ENCODE measurements at places on chromosomes 7 and 10. TPM values are rescaled to one million over a fixed set of nuclear protein-coding genes. Genes with fewer than 3 reads are reported as not detected.

The C10orf105 gene
- 0.31 TPM for total RNA-seq

The PIP gene
- total RNA-seq = not detected

The ZNF365 gene
- total RNA-seq = 1.5 TPM

The PITRM1 gene
- 52.7 TPM for total RNA-seq

The EXOC4 gene
- total RNA-seq = 106 TPM

The NEBL gene
- total RNA-seq = 0.10 TPM

The CABCOCO1 gene
- not detected for total RNA-seq

The NXPH1 gene
- total RNA-seq = not detected

The C7orf25 gene
- total RNA-seq = 2.0 TPM

The HOXA7 gene
- total RNA-seq = 0.10 TPM

The TEX47 gene
- total RNA-seq = not detected

The TMEM184A gene
- total RNA-seq = not detected

The CCDC146 gene
- 11.2 TPM for total RNA-seq

The NYAP1 gene
- 0.10 TPM for total RNA-seq

The PALD1 gene
- total RNA-seq = 0.52 TPM

The LEP gene
- total RNA-seq = not detected

The ADCY1 gene
- under 0.01 TPM for total RNA-seq

The KCNH2 gene
- total RNA-seq = 0.94 TPM

The GJC3 gene
- total RNA-seq = 0.63 TPM

The MCM10 gene
- total RNA-seq = 0.42 TPM

The ZNF107 gene
- total RNA-seq = 22.0 TPM

The TMEM270 gene
- total RNA-seq = not detected

Measured in mononuclear cell (primary cell).